ENCODE measurements at places on chromosomes 13 and 19.

DNA sequence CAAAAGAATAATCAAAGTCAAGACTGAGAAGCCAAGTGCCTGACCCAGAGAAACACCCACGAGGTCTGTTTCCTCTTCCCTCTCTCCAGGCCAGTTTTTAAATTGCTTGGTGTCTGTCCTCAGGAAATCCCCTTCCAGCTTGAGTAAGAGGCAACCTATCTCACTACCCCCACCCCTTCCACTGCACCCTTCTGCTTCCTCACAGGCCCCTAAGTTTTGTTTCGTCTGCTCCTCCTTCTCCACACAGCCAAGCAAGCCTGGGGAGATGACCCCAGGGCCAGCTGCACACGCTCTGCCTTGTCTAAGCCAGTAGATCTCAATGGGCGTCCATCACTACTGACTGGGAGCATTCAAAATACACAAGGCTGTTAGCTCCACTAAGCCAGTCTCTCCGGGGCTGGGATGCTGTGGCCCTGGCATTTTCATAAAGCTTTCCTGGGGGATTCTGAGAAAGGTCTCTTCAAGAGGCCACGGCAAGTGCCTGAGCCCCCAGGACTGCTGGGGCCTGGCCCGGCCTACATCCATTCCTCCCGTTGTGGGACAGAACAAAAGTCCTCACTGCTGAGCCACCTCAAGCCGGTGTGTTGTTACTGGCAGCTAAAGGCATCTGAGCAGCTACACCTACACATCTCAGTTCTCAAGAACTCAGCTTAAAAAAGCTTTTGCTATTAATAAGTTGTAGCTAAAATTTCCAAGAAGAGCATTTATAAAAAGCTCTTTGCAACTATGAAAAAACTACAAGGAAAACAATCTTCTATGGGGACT is 14.9 kb upstream of the IL4I1 start:
- no peak for DNase-seq

GRCh38 chr19:17680230-17680722 is 7.9 kb downstream of the UNC13A start:
- DNase-seq: peak; percentile 66

DNA sequence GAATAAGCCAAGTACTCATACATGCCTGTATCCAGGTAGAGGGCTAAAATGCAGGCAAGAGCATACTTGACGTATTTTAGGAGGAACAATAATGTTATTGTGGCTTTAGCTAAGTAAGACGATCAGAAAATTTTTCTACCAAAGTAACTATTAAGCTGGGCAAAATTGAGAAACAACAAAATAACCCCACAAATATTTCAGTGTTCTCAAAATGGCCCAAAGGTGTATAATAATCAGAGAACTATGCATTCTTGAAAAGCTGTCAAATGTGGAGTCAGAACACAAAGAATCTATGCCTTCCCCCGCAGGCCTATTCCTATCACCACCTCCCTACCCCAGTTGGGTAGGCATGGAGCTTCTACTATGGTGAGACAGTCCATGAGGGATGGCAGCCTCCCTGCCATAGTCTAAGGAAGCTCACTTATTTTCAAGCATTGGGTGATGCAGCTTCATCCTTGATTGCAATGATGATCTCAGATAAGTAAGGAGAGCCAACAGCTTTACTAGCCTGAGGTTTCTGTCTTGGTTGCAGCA is 1132.5 kb upstream of the SPRY2 start:
- DNase-seq: no peak

DNA sequence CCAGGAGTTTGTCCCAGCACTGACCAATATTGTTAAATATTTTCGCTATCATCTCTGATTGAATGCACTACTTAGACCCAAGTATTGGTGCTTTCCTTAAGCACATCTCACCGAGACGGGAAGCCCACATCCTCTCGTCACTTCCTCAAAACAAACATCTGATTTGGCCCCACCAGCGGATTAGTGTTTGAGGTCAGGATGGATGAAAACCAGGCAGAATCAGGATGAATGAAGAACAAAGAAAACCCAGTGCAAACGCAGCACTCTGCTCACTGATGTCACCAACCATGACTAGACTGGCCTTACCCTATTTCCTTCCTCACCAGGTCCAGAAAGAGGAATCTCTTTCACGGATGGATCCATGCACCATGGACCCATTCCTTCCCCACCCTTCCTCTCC is 6.0 kb downstream of the PLAUR start:
- DNase-seq: no peak

GRCh38 chr13:102609696-102610095 is 12.9 kb downstream of the TPP2 start:
- DNase-seq: no peak

DNA sequence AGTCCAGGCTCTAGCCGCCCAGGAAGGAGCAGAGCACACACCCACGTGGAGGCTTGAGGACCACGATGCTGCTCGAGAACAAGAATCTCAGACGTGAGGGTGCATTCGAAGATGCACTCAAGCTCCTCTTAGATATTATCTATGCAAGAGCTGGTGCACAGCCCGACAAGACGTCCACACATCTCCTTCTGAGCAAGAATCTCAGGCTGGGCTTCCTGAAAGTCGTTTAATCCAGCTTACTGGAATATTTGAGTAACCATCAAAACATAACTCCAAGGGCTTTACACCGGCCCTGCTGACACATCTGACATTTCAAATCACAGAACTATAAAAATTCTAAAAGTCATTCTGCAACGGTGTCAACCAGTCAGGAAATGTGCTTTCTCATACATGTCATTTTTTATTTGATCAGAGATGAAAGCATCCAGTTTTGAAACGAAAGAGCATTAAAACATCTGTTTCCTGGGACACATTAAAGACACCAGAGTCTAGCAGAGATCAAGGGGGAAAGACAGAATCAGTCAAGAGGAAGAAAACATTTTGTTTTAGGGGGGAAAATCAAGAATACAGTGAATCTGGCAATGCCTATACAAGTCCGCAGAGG is 177.7 kb upstream of the IRS2 start:
- DNase-seq: no peak

Data from activated CD4-positive, CD25-positive, alpha-beta regulatory T cell treated with anti-CD3 and anti-CD28 coated beads, Interleukin-2, amount 50 U/mL, for 72 hours (primary cell).